ENCODE measurements at places on chromosomes 2 and 18.

DNA sequence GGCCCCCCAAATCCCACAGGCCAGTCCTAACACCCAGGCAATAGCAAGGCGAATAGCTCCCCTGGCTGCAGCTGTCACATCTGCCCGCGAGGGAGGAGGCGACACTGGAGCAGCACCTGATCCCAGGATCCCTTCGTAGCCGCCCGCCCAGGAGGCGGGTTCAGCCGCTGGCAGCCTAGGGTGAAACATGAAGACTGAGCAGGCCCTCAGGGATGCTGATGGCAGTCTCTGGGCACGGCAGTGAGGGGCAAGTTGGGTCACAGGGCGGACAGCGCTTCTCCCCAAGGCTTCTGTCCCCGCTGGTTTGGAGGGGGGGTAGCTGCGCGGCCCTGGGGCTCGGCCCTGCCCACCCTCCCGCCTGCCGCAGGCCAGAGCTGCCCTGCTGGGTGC lies 1.9 kb downstream of the DNMT3A start:
- no peak for DNase-seq

GRCh38 chr18:24656551-24657443 lies 196.4 kb downstream of the HRH4 start:
- no peak for DNase-seq

DNA sequence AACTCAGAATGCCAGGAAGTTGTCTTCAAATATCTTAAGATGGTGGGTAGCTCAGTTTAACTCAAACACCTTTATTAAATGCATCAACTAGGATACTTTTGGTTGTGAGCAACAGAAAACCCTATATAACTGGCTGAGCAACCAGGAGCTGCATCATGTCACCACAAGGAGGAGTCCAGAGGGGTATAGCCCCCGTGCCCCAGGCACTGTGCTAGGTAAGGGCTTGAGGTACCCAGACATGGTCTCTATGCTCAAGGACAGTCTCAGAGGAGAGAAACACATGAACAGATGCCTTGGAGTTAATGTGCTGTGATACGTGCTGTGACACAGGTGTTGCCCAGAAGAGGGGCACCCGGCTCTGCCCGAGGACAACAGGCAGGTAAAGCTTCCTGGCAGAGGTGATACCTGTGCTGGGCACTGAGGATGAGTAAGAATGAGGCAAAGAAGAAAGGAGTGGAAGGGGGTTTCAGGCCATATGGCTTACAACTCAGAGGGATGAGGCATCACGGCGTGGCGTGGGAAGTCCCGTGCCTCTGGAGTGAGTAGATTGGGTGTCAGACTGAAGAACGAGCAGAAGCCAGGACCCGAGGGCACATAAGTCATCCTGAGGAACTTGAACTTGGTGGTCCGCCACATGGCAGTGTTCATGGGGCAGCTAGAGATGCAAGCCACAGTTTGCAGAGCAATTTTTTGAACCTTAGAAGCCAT lies 32.0 kb upstream of the CAB39 start:
- DNase-seq: no peak

GRCh38 chr2:121266543-121267106 lies 18.4 kb downstream of the TFCP2L1 start:
- no peak for DNase-seq

DNA sequence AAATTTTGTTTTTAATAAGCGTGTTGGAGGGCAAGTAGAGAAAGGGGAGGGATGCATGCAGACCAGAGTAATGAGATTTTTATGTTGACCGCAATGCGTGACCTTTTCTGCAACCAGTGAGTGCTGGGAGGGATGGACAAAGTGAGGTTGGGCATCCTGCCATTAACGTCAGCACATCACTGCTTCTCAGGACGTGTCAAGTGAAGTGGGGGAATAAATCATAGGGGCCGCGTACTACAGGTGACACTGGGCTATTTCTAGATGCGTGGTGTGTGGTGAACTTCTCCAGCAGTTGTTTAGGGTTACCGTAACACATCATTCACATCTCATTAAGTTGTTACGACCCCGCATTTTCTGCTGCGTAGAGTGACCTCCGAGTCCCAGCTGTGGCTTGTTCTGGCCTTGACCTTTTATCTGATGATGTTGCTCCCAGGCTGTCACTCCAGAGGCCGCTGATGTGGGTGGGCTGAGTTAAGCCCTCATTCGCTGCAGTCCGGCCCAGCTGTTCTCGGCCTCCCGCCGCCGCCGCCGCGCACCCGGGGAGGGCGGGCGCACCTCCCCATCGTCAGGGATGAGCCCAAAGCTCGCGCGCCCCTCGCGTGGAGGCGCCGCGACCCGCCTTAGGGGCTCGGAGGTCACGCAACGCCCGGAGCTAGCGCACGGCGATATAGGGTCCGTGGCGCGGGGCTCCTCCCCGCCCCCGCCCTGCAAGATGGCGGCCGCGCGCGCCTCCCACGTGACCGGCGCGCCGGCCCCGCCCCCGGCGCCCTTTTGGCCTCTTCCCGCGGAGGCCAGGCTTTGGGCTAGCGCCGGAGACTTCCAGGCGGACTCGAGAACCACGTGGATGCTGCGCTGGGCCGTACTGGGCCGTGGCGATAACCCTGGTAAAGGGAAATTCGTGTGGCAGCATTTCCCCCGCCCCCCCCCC lies 3.5 kb downstream of the ZCCHC2 start:
- DNase-seq: peak; percentile 14

DNA sequence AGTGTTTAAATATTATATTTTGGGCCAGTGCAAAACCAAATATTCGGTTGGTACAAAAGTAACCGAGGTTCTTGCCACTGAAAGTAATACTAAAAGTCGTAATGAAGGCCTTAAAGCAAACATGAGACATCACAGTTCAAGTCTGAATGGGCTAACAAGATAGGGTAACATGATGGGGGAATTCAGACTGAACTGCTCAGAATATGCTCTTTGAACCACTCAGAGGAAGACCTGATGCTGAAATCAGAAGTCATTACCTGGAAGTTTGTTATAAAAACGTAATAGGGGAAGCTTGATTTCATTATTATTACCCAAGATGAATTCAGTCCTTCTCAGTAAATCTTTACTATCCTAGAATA lies 26.6 kb downstream of the CDKL4 start:
- DNase-seq: no peak

- DNase-seq: no peak
Observed at GRCh38 chr2:175001566-175001965, 3.6 kb downstream of the CHN1 start.

DNA sequence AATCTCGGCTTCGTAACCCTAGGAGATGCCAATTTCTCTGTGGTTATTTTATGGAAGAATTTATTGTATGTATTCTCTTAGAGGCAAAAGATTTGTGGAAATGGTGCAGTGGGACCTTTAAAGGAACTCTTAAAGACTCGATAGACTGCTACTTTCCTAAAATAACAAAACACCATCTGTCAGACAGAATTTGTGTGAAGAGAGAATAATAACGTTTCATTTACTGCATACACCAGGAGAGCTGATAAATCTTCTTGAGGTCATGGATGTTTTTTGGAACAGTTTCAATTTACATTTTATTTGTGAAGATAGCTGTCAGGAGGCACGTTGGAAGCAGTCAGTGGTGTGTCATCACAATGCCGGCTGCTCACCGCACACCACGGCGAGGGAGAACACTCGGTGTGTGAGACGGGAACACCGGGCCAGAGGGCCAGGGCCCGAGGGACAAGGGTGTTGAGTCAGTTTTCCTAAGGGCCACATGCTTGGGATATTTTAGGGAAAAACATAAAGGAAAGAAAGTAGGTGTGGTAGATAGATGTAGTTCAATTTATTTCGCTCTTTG lies 1681.0 kb upstream of the DDX18 start:
- no peak for DNase-seq

DNA sequence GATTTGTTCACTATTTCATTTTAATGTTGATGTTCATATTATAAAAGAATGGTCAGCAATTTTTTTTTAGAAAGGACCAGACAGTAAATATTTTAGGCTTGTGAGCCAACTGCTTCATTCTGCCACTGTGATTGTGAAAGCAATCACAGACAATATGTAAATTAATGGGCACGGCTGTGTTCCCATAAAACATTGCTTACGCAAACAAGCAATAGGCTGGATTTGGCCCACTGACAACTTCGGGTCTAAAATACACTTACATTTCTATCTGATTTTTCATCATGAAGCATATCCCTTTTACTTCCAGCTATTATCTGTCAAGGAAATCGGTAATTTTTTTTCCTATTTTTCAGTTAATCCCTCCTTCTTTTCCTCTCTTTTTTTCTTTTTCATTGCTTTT lies 182.2 kb upstream of the CDH2 start:
- no peak for DNase-seq

- no peak for DNase-seq
Observed at GRCh38 chr2:197229509-197230443, 80.8 kb downstream of the ANKRD44 start.

DNA sequence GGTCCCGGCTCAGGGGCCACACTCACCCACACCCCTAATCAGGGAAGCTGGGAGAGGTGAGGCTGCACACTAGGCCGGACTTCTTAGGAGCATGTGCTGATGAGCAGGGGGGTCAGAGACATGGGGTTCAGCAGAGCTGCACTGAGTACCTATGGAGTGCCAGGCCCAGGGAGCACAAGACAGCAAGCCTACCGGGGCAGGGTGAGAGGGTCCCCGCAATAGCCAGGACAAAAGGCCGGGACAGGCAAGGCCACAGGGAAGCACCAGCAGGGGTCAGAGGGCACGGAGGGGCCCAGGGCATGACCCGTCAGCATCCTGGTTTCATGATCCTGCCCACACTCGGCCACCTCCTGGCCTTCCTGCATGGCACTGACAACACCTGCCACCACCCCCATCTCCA lies 73.5 kb downstream of the TNS1 start:
- no peak for DNase-seq

DNA sequence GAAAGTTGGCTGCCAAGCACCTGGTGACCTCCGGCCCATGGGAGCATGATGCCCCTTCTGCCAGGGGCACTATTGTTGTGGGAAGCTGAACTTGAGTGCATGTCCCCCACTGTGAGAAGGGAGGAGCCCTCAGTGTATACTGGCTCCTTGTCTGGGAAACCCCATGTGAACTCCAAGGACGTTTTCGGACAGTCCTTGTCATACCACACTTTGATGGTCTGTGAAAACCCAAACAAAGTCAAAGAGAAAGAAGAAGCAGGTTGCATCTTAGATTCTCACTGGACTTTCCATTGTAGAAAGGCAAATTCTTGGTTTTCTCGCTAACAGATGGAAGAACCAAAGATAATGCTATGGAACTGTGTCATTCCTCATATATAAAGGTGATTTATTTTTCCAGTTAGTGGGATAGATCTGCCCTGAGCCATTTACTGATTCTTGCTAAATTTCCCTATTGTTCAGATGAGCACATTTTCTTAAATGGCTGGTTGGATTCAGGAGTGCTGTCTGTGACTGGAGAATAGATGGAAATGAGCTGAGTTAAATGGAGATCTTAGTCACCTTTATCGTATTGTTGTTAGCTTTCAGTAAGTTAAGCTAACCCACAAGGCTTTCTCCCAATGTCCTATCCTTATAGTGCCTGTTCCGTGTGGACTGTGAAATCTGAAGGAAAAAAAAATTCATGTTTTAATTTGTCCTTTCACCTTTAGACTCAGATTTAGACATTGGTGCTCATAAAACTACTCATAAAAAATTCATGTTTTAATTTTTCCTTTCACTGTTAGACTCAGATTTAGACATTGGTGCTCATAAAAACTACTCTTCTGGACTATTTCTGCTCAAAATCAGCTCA lies 166.6 kb downstream of the ACTR3 start:
- DNase-seq: no peak

DNA sequence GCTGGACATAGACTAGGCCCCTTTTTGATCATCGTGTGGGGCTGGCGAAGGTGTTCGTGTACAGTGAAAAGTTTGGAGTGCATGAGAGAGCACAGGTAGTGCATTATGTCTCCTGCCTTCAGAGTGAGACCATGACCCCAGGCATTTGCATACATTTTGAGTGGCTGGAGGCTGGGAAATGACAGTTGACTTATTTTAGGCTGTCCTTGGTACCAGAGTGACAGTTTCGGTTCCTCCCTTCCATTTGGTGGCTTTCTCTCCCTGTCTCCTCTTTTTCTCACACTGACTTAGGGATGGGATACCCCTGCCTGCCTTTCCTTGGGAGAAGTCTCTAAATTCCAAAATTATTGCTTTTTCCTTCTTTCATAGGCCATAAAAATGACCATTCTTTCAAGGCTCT lies 20.1 kb downstream of the SERPINB12 start:
- no peak for DNase-seq

GRCh38 chr2:109185338-109185737 lies 56.3 kb downstream of the SH3RF3 start:
- no peak for DNase-seq

- no peak for DNase-seq
Observed at GRCh38 chr2:146716591-146716990, 1128.2 kb upstream of the ACVR2A start.

DNA sequence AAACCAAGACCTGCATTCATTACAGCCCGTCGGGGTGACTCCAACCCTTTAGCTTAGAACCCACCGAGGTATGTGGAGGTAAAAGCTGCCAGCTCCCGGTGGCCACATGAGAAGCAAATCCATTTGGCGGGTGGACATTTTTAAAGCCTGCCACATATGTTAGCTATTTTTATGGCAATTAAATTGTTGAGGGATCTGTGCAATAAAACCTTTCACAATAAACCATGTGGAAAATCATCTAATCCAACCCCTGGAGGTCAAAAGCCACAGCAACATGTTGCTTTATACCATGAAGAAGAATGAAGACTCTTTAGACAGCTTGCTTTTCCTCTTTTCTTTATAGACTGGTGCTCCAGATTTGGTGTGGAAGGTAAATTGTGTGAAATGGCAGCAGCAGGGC lies 176.3 kb downstream of the AGPS start:
- no peak for DNase-seq

GRCh38 chr2:199716807-199717586 lies 134.0 kb downstream of the FTCDNL1 start:
- no peak for DNase-seq

- DNase-seq: no peak
Observed at GRCh38 chr2:72142570-72143440, 4.9 kb downstream of the CYP26B1 start.

DNA sequence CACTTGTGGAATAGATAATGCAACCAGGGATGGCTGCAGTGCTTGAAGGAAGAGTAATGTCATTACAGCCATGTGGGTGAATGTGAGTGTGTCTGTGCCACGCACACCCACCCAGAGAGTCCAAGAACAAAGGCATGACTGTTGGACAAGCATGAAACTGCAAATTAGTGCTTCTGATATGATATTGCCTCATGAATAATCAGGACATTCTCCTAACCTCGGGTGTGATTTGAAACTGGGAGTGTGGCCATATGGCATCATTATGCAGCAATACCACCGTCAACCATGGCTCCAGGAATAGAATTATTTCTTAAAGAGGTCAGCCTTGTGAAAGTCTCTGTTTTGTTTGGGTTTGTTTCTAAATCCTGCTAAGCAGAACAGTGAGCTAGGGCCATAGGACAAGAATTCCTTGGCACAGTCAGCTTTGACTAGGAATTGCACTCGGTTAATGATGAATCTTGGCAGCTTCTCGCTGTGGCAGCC lies 678.0 kb upstream of the RAB6C start:
- no peak for DNase-seq

DNA sequence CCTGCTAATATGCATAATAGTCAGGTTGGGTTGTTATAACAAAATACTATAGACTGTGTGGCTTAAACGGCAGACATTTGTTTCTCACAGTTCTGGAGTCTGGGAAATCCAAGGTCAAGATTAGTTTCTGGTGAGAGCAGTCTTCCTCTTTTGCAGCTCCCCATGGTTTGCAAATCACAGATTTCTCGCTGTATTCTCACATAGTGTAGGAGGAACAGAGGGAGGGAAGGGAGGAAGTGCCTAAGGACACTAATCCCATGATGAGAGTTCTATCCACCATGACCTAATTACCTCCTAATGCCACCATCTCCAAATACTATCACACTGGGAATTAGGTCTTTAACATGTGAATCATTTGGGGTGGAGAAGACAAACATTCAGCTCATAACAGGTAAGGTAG lies 20.1 kb upstream of the PTH2R start:
- no peak for DNase-seq

GRCh38 chr2:236769981-236770671 lies 200.5 kb downstream of the ACKR3 start:
- no peak for DNase-seq
